ENCODE measurements at places on chromosomes 16 and 17.

- no peak for DNase-seq
Observed at GRCh38 chr17:8749616-8750015, 5.0 kb upstream of the CCDC42 start.

- no peak for DNase-seq
Observed at GRCh38 chr16:19601083-19601976, 45.8 kb downstream of the VPS35L start.

DNA sequence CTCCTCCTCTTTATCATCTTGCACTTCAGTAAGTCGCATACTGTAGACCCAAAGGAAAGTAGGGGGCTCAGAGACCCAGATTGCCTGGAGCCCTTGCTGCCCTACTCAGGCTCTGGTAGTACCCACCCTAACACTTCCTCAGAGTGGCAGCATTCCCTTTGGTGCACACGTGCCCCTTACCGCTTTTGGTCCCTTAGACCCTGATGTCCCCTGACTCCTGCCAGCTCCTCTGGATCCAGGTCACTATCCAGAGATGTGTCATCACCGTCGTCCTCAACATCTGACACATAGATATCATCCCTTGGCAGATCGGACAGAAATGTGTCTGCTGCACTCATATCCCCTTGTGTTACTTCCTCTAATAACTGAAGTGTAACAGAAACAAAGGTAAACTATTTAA lies 5.4 kb upstream of the PSMC5 start:
- DNase-seq: no peak

DNA sequence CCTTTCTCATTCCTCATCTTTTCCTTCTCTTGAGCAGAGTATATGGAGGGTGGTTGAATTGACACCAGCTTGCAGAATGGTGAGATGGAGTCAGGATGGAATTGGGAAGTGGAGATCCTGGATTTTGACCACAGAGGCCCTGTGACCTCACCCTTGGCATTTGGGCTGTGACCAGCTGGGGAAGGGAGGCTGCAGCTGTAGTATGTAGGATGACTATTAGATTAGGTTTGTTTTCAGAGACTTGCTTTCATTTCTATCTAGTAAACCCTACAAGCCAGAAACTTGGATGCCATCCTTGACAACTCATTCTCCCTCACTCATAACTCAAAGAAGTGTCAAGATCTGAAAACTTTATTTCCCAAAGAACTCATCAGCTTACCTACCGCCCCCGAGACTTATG lies 5.9 kb downstream of the GNGT2 start:
- no peak for DNase-seq

- DNase-seq: no peak
Observed at GRCh38 chr17:17204041-17204591, 2.0 kb downstream of the PLD6 start.

- peak; percentile 58 for DNase-seq
Observed at GRCh38 chr17:29115961-29116803, 64.0 kb downstream of the MYO18A start.

DNA sequence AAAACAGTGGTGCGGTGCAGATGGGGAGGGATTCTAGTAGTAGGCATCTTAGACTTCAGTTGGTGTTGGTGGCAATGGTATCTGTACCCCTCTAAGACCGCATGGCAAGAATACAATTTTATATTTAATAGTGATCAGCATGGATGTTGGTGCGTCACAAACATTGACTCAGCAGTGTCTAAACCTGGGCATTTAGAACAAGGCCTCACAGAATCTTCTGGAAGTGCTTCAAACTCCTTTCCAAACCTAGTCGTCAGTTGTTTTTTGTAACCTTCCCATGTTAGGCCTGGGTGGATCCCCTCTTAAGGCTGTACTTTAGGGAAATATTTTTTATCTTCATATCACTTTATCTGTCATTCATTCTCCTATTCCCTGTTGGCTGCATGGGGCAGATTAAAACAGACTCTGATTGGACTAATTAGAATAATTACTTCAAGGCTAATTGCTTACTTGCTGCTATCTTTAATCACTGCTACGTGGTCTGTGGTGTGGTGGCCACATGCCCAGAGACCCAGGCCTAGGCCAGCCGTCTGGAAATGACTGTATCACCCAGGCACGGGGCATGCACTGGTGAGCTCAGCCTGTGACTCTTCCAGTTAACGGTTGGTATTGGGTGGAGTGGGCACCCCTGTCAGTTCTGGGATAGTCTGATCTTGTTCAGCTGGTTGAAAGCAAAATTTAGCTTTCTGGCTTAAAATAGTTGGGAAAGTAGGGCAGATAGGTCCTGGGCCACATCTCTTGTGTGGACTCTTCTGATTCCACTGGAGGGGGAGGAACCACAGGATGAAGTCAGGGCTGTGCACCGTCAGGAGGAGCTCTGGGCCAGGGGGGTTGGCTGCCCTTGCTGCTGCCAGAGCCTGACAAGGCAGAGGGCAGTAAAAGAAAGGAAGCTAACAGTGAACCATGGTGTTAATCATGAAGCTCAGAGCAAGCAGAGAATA lies 4.5 kb downstream of the ALKBH5 start:
- DNase-seq: peak; percentile 11

GRCh38 chr16:68752602-68753001 lies 15.5 kb downstream of the CDH1 start:
- DNase-seq: no peak

DNA sequence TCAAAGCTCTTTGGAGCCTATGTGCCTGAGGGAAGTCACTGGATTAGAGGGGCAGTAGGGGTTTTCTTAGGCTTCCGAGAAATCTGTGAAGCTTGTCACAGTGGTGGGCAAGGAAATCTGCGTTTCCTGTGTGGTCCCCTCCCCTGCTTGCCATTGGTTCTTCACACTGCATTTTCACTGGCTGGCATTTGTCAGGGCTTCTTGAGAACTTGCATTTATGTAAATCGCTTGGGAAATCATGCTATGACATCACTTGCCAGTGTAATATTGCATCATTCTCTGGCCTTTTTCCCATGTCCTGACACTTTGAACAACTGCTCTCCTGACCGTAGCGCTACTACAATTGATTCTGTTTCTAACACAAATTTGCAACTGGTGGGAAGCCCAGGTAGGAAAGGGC lies 1.8 kb downstream of the CACNG3 start:
- no peak for DNase-seq

GRCh38 chr17:72968798-72969197 lies 123.7 kb downstream of the SLC39A11 start:
- no peak for DNase-seq

DNA sequence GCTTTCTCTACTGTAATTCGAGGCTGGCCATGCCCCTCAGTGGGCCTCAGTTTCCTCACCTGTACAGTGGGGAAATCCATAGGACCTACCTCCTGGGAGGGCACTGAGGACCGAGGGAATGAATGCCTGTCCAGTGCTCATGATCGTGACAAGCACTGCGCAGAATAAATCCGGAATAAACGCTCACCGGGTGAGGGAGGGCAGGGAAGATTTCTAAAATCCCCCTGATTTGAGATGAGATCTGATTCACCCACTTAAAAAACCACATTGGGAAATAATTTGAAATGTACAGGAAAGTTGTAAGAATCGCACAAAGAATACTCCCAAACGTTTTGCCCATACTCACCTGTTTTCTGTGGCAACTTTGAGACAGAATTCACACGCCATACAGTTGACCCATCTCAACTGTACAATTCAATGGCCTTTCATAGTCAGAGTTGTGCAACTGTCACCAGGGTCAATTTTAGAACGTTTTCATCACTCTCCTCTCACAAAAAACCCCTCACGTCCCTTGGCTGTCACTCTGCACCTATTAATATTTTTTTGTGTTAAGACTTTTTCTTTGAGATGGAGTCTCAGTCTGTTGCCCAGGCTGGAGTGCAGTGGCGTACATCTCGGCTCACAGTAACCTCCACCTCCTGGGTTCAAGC lies 49.8 kb downstream of the IRF8 start:
- DNase-seq: no peak

DNA sequence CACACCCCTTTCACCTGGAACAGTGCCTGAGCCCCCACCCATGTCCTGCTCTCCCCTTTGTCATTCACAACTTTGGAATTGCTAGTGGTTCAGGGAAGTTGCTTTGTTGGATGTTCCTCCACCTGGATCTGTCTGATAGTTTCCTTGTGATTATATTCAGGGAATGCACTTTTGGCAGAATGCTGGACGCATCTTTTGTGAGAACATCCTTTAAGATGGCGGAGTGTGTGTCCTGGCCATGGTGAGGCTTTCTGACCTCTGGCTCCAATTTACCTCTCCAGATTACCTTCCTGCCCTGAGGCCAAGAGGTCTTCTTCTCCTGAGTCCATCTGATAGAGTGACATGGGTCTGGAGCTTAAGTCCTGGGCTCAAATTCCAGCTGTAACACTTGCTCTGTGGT lies 104.6 kb downstream of the CYLD start:
- DNase-seq: no peak

DNA sequence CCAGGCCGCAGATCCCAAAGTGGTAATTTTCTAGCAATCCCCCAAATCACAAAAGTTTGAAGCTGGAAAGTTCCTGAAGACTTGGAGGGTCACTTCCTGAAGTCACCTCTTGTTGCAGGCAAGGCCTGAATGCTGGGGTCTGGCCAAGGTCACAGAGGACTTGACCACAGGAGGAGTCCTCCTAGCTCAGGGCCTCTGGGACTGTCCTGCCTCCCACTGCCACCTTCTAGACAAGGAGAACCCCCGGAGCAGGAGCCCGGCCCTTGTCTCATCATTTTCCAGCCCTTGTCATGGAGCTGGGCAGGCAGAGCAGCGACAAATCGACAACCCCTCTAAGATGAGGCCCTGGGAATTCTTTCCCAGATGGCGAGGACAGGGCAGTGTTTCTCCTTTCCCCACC lies 330 bp downstream of the CDH16 start:
- no peak for DNase-seq

DNA sequence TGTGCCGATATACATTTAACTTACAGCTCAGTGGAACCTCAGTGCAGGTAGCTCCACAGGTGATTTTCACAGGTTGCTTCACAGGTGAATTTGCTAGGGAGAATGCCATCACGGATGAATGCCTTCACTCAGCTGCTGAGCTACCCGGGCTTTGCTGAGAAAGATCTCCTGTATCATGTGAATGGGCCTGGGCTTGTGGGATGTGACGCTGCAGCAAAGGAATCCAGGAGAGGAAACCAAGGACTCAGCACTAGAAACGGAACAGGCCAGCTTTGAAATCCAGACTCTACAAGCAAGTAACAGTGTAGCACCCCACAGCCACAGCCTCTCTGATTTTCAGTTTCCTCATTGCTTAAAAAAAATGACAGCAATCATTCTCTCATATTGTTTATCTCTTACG lies 271.4 kb upstream of the MAF start:
- no peak for DNase-seq

DNA sequence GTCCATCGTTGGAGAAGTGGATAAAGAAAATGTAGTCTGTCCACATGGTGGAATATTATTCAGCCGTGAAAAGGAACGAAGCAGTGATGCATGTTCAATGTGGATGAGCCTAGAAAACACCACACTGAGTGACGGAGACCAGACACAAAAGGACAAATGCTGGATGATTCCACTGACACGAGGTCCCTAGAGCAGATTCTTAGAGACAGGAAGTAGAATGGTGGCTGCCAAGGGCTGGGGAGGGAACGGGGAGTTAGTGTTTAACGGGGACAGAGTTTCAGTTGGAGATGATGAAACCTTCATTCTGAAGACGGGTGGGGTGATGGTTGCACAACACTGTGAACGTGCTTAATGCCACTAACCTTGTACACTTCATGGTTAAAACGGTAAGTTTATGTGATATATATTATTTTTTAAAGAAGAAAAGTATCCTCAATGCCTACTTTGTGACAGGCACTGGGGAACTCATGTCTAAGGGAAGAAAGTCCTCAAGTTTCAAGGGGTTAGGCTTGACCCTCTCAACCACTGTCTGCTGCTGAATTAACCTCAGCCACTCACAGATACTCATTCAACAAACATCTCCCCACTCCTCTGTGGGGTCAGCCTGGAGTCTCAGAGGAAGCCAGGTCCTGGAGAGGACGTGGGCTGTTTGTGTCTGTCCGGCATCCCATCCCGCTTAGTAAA lies 17.6 kb downstream of the C16orf74 start:
- DNase-seq: no peak

DNA sequence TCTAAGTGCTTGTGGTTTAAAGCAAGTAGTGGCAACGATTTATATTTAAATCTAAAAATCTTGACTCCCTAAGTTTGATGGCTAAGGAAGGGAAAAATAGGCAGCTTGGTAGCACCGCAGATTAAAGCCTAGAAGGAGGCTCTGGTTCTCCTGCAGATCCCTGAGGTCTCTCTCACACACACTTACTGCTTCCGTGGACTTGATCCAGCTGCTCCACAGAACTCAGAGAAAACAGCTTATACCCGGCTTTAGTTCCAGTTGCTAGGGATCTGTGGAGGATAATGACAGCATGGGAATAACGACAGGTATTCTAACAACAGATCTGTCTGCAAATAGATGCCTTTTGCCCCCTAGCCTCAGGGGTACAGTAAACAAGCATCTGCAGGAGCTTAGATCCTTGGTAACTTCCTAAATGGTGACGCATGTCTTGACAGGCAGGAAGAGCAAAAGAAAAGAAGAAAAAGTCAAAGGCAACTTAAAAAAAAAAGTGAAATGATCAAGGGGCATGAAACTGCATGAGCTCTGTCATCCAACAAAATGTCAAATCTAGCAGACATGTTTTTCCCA lies 4.5 kb downstream of the WIPI1 start:
- DNase-seq: peak; percentile 32

GRCh38 chr17:82441691-82442487 lies 8.7 kb downstream of the CYBC1 start:
- no peak for DNase-seq

- no peak for DNase-seq
Observed at GRCh38 chr16:80784951-80785350, 19.4 kb downstream of the CDYL2 start.

GRCh38 chr17:6524520-6524919 lies 31.8 kb downstream of the PITPNM3 start:
- no peak for DNase-seq

GRCh38 chr16:8431783-8432182 lies 158.5 kb downstream of the TMEM114 start:
- DNase-seq: no peak

GRCh38 chr16:24156777-24157176 lies 99.4 kb upstream of the CACNG3 start:
- no peak for DNase-seq

- no peak for DNase-seq
Observed at GRCh38 chr17:54980375-54980774, 11.8 kb downstream of the STXBP4 start.

DNA sequence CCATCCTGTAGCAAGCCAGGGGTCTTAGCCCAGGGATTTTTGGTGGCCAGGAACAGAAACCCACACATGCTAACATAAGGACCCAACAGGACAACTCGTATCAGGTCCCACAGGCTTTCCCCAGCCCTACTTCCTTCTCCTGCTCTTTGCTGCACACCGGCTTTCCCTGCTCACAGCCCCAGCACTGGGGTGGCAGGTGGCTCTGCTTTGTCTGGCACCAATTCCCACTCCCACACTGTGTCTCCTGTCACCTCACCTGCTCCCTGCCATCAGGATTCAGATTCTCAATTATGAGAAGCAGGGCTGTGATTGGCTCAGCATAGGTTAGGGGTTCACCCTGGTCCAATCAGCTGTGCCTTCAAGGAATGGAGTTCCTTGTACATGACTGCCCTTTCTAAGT lies 94.1 kb downstream of the TMEM132E start:
- no peak for DNase-seq

- DNase-seq: no peak
Observed at GRCh38 chr17:44981221-44981968, 13.3 kb upstream of the C1QL1 start.

GRCh38 chr17:33242375-33243124 lies 50.5 kb downstream of the ASIC2 start:
- no peak for DNase-seq

Measured in stomach (tissue), 19 donors.